ENCODE measurements at places on chromosomes 2 and 18. TPM values are rescaled to one million over a fixed set of nuclear protein-coding genes. Genes with fewer than 3 reads are reported as not detected.

Gene RNF144A
- polyA plus RNA-seq, result 57.7 TPM

Gene REG3A
- not detected for polyA plus RNA-seq

Gene YIPF4
- polyA plus RNA-seq, result 53.0 TPM

Gene KIAA2012
- polyA plus RNA-seq, result 0.25 TPM

Gene CDKL4
- polyA plus RNA-seq, result 0.38 TPM

Gene SKOR2
- polyA plus RNA-seq, result not detected

Gene NT5DC4
- 1.4 TPM for polyA plus RNA-seq

Gene PROKR1
- 0.43 TPM for polyA plus RNA-seq

Gene COL4A3
- 33.6 TPM for polyA plus RNA-seq

Gene TSPYL6
- not detected for polyA plus RNA-seq

Gene CXCR4
- 47.6 TPM for polyA plus RNA-seq

Gene TMEFF2
- polyA plus RNA-seq, result 12.3 TPM

- no peak for DNase-seq
Measured at GRCh38 chr2:219429958-219430606, 4.6 kb upstream of the SPEG start.

- no peak for DNase-seq
Measured at GRCh38 chr2:96811917-96812316, 4.2 kb upstream of the CNNM3 start.

- no peak for DNase-seq
Measured at GRCh38 chr2:44936715-44937687, 4.5 kb upstream of the SIX3 start.

- no peak for DNase-seq
Measured at GRCh38 chr2:69694894-69695849, 46.8 kb upstream of the ANXA4 start.

GRCh38 chr18:56475250-56475649, 163.1 kb downstream of the TXNL1 start:
- DNase-seq, result no peak

DNA sequence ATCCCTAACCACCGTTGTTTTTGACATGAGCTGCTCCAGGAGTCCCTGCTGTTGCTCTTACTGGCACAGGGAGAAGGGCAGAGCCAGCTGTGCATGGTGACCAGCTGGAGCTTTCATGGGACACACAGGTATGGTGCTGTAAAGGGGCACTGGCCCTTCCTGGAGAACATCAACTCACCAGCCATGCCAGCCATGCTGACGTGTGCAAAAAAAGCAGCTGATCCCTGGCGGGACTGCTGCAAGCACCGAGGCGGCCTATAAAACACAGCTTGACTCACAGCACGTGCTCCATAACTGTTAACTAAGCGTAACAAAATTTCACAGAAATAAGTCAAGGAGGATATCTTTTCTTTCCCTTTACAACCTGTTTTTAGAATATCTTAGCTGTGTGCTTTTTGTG, 165.1 kb downstream of the TMEM163 start:
- DNase-seq, result no peak

DNA sequence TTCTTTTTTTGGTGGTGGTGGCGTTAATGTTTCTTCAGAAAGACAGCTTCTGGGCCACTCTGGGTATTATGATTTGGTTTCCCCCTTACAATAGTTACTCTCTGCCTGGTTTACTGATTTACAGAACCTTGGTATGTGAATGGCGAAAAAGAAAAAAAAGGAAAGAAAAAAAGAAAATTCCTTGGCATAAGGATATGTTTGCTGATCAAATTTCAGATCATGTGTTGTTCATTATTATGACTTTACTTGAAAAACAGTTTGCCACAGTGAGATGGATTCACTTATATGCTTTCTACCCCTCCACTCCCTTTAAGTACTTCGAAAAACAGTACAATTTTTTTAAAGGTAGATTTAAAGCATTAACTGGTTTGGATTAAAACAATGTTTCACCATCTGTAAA, 21.0 kb downstream of the BCL11A start:
- no peak for DNase-seq

DNA sequence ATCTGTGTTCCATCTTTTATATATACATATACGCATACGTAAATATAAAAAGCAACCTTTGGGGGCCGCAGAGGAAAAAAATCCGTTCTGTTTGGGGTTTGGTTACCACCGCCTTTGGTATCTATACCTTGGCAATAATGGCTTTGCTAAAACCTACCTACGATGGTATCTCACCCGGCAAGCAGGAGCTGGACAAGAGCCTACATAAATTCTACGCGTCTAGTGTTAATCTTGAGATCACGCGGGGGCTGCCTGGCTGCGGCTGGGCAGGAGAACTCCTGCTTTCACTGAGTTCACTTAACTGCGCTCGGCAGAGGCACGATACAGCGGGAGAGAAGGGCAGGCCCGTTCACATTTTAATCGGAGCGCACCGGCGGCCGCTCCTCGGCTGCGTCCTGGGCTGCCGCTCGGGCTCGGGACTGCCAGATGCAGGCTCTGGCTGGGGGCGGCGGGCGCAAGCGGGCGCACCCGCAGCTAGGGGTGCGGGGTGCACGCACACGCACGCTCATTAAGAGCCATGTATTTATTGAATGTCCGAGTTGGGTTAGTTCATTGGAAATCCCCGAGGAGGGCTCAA, 1.7 kb upstream of the POU3F3 start:
- no peak for DNase-seq

DNA sequence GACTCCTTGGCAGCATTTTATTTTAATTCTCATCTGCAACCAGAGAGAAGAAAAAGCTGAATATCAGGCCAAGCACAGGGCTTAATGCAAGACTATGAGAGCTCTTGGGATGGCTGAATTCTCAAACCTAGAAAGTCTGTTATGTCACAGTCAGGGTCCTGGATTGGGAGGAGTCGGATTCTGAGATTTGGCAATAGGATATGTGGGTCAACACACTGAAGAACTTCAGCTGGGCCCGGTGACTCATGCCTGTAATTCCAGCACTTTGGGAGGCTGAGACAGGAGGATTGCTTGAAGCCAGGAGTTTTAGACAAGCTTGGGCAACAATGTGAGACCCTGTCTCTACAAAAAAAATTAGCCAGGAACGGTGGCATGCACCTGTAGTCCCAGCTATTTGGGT, 102.4 kb downstream of the COL3A1 start:
- no peak for DNase-seq

GRCh38 chr2:236124182-236124893, 43.8 kb downstream of the GBX2 start:
- no peak for DNase-seq

- DNase-seq, result no peak
Measured at GRCh38 chr18:68152770-68153169, 562.1 kb downstream of the TMX3 start.

DNA sequence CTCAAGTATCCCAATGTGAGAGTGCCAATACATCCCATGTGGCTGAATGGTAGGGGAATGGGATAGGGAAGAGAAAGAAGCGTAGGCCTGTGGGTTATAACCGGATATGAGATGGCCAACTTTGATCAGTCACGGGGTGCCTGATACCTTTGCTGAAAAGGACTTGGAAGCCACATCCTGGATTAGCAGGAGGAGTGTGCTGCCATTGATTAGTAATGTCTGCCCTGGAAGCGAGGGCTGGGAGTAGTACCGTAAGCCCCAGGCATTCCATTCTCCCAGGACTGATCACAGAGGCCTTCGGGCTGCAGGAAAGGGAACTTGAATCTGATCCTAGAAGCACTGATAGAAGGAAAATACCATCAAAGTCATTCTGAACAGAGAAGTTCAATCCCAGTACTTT, 218.5 kb downstream of the TFCP2L1 start:
- DNase-seq, result no peak

- DNase-seq, result no peak
Measured at GRCh38 chr2:144152817-144153271, 367.1 kb downstream of the ZEB2 start.

DNA sequence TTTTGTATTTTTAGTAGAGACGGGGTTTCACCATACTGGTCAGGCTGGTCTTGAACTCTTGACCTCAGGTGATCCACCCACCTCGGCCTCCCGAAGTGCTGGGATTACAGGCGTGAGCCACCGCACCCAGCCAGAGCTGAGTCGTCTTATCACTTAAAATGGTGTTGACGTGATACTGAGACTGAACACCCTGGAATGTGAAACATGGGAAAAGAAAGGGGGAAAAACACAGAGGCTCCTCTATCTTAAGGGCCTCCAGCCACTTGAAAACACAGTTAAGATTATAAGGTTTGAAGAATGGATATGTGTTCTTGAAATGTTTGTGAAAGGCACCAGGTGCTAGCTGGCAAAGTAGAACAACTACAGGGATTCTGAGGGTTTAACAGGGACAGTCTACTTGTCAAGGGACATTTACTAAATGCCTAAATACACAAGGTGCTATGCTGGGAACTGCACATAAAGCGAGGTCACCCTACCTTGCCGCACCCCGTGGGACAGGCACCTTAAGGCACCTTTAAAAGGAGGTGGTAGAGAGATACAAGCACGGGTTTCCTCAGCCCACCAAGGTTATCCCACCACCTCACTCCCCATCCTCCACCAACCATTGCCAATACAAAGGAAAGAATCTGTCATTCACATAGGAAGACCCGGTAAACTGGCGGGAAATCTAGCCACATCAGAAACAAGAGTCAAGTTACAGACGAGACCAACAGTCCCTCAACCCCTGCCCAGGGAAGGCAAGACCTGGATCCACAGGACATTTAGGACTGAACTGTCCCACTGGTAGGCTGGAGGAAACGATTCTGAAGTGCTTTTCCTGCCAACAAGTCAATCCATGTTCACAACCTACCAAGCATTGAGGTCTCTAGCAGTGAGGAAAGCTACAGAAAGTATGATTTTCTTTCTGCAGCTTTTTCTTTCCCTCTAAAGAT, 43.4 kb downstream of the STK39 start:
- no peak for DNase-seq

DNA sequence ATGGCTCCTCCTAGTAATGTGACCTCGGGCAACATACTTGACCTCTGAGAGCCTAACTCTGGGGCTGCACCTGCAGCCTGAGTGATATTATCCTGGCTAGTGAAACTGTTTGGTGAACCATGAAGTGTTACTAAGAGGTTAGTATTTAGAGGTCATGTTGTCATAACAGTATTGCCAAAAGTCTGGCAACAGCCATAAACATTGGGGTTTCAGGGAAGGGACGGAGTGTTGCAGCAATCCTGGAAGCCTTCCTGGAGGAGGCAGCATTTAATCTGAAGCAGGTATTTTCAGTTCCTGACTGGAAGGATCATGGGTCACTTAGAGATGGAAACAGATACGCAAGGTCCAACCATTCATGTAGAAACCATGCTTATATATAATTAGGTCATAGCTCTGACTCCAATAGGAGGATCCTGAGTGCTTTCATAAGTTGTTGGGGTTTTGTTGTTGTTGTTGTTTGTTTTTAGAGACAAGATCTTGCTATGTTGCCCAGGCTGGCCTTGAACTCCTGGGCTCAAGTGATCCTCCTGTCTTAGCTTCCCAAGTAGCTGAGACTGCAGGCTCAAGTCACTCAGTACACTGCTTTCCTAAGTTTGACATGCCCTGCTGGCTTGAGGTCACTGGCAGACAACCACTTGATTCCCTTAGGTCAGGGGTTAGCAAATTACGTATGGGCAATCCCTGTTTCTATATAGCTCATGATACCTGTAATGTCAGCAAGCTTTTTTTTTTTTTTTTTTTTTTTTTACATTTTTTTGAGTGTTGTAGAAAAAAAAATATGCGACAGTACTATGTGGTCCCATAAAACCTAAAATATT, 21.5 kb downstream of the GPR39 start:
- DNase-seq, result no peak

GRCh38 chr2:24382363-24383073, 22.2 kb upstream of the ITSN2 start:
- peak; percentile 81 for DNase-seq

All from renal pelvis (tissue), 12 donors.